ENCODE measurements at places on chromosomes 16 and 17.

GRCh38 chr16:65572156-65572555 lies 450.3 kb upstream of the CDH11 start:
- DNase-seq = no peak

DNA sequence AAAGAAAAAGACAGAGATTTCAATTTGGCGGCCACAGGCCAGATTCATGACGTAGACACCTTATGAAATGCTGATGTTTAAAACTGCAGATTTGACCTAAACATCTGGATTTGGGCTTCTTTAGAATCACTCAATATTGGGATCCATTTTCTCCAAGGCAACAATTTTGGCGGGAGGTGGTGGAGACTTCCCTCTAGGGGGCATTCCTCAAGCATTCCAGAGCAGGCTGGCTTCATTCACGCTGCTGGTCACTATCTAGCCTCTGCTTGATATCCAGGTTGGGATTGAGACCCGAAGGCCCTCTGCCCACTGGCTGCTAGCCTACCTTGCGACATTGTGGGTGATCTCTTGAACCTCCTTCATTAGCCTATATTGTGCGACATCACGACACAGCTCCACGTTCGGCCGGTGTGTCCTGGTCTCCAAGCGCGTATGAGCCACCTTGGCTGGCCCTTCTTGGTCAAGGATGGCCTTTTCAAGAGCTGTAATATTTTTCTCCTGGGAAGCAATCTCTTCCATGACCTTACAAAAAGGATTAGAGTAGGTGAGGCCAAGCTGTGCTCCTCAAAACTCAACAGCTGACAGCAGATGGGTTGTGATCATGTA lies 24.5 kb downstream of the FBXO39 start:
- DNase-seq = no peak

DNA sequence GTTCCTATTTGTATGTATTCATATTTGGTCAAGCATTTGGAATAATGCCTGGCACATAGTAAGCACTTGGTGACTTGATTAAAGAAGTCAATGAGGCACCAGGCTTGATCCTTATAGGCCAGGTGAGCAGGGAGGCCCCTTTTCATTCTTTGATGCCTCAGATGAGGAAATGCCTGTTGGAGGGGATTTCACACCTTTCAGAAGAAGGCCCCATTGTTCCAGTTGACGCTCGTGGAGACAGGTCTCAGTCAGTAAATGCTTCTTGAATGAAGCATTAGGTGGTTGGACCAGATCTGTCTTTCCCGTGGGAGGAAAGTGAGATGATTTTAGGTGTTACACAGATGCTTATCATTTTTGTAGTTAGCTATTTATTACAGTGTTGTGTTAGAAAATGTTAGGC lies 13.0 kb downstream of the LCMT1 start:
- no peak for DNase-seq

- no peak for DNase-seq
Observed at GRCh38 chr17:79504181-79504605, 106.7 kb downstream of the RBFOX3 start.

Measured in left renal cortex interstitium (tissue), 4 donors.